ENCODE measurements at places on chromosomes 2 and 18. TPM values are rescaled to one million over a fixed set of nuclear protein-coding genes. Genes with fewer than 3 reads are reported as not detected.
A peak's percentile ranks its signal among the peaks of the same experiment; 100 is the strongest.

- DNase-seq: no peak
Measured at GRCh38 chr2:129428086-129428660, 551.3 kb upstream of the RAB6C start.

DNA sequence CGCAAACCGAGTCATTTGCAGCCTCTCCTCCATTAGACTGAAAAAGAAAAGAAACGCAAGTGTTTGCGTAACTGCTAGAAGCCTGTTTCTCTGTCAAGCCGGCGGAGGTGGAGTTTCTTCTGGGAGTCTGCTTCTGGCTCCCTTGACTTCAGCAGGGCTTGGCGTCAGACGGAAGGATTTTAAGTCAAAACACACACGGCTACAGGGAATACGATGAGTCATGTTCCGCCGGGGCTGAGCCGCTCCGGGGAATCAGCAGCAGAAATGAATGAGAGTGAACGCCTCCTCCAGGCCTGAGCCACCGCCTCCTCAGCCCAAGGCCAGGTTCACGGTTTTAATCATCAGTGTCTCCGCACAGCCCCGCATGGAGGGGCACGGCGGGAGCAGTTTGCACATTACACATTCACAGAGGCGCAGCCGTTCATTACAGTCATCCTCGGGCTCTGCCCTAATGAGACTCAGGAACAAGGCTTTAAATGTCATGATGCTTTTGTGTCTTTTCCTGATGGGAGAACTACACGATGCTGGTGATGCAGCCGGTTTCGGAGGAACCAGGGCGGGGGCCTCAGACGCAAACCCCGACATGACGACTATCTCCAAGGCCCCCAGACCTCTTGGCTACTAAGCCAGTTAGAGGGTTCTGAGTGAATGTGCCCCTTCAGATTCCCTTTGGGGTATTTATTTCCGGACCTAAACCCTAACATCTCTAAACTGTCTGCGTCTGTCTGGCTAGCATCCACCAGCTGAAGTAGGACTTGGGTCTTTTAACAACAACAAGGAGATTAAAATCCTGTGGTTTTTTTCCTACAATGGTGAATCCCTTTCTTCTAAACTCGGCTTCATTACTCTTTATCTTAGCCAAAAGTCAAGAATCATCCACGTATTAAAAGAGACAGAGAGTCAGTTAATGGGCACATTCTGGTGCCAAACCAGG, 11.1 kb upstream of the SCG2 start:
- peak; percentile 68 for DNase-seq

- DNase-seq: no peak
Measured at GRCh38 chr2:100039291-100039980, 103.0 kb downstream of the AFF3 start.

The GPR39 gene
- total RNA-seq: 0.29 TPM

GRCh38 chr18:58856881-58857280, 7.8 kb upstream of the ZNF532 start:
- DNase-seq: no peak

DNA sequence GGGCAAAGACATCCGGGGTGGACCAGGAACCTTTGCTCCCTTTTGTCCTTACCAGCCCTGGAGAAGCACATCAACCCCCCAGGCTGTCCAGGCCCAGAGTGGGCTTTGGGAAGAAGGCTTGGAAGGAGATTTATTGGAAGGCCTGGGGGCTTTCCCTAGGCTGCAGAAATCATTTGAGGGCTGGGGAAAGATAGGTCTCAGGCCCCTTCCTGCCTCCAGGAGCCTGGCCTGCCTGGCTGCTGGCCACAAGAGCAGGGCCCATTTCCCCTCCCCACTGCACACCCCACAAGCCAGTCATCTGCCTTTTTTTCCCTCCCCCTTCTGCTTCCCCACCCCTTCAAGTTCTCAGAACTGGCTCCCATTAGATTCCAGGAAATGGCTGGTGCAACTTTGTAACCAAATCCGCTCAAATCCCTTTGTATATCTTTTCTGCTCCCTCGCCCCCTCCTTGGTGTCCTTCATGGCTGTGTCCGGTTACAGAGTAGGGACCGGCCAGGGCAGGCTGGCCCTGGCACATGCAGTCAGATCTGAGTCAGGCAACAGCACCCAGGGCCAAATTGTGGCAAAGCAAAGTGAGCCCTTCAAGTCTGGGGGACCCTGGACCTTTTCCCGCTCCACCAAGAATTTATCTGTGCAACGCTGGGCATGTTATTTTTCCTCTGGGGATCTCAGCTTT, 20.8 kb upstream of the TNP1 start:
- no peak for DNase-seq

DNA sequence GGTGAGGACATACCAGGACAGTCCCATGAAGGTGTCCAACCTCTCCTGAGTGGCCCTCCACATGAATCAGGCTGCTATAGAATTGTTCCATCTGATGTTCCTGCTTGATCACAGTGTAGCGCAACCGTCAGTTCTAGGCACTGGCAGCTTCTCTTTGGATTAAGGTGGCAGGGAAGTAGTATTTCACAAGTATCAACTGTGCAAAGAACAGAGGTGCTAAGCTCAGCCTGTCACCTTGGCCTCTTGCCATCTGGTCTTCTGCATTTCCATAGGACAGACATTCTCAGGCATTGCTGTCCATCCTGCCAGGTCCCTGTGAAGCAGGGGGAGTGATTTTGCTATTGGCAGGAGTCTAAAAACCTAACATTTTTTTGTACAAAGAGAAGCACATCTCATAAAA, 182.2 kb upstream of the EPAS1 start:
- no peak for DNase-seq

GRCh38 chr2:230711224-230711623, 1.4 kb upstream of the CAB39 start:
- DNase-seq: no peak

Measured in glomerular endothelial cell (primary cell).